Activated naive CD4-positive, alpha-beta T cell (primary cell): ENCODE measurements at places on chromosomes 5 and 9.
A peak's percentile ranks its signal among the peaks of the same experiment; 100 is the strongest.

DNA sequence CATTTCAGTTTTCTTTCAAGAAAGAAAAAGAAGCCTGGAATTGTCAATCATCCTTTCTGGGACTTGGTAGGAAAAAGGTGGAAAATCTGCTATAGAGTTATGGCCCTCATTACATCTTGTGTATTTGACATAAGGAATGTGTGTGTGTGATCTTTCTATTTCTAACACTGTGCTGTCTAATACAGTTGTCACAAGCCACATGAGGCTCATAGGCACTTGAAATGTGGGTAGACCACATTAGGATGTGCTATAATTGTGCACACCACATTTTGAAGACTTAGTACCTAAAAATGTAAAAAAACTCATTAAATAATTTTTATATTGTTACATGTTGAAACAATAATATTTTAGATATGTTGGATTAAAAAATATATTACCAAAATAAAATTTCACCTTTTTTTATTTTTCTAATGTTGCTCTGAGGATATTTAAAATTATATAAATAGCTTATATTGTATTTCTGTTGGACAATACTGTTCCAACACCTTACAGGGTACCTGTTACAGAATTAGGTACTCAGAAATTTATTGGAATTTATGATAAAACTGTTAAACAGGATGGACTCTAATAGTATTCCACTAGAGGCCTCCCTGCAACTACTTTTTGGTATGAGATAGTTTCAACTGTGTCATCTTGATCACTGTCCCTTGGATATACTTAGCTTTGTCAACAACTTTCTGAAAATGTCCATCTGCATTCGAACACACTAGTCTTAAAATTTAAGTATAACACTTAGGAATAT, 18.4 kb downstream of the MSANTD3 start:
- no peak for DNase-seq

DNA sequence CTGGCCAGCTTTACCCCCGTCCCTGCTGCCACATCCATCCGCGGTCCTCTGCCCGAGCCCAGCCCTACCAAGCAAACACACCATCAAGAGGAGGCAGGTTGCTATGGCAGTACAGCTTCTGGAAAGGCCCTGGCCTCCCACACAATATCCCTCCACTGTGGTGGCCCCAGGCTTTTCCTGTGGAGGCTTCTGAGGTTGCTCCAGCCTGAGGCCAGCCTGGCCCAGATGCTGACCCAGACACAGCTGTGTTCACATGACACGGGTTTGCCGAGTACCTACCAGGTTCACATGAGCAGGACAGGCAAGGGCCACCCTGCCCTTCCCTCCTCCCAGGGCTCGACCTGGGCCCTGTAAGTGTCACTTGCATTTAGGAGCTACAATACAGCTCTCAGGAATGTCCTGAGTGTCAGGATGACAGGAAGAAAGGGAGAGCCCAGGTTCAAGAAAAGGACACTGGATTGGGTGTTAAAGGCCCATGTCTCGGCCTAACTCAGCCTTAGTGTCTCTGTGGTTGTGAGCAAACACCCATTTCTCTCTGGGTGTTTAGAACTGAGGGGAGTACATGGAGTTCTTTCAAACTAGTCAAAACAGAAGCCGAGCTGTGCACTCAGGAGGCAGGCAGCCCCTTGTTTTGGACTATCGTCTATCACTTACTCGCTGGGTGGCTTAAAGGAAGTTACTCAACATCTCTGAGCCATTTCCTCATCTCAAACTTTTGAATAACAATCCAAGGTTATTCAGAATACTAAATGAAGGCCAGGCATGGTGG, 40.2 kb downstream of the NAIF1 start:
- DNase-seq = no peak

- DNase-seq = no peak
Measured at GRCh38 chr9:131253891-131254491, 22.3 kb downstream of the FAM78A start.

- DNase-seq = peak; percentile 40
Measured at GRCh38 chr9:96856363-96857286, 2.3 kb upstream of the ZNF782 start.

DNA sequence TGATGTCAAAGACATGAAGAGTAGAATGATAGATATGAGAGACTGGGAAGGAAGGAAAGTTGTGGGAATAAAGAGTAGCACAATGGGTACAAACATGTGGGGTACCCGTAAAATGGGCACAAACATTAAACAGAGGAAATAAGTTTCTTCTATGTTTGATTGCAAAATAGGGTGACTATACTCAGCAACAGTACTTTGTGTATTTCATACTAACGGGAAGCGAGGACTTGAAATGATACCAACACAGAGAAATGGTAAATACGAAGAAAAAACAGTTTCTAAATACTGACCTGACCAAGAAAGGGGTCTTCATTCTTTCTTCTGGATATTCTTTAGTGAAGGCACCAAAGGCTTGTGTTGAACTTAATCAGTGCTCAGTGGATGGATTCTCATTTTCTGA, 31.1 kb downstream of the ATP6V0E1 start:
- DNase-seq = no peak
